ENCODE measurements at places on chromosomes 3 and 15.

GRCh38 chr3:42176242-42177034, 85.3 kb downstream of the TRAK1 start:
- no peak for DNase-seq

DNA sequence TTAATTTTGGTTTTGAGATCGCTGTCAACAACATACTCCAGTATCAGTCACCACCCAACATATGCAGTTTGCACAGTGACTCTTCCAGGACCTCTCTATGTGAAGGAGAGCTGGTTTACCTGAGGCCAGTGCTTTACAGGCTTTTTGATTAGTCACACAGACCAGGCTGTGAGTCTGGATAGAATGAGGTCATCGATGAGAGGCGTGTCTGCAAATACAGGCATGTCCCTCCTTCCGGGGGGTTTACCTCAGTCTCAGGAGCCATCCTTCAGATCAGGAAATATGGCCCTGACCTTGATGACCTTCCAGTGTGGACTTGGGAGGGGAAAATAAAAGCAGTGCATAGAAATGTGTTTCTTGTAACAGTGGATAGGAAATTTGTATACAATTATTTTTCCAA, 46.9 kb downstream of the KBTBD12 start:
- DNase-seq = no peak

- no peak for DNase-seq
These were observed 18.6 kb downstream of the MAP3K13 start for GRCh38 chr3:185381320-185382058.

DNA sequence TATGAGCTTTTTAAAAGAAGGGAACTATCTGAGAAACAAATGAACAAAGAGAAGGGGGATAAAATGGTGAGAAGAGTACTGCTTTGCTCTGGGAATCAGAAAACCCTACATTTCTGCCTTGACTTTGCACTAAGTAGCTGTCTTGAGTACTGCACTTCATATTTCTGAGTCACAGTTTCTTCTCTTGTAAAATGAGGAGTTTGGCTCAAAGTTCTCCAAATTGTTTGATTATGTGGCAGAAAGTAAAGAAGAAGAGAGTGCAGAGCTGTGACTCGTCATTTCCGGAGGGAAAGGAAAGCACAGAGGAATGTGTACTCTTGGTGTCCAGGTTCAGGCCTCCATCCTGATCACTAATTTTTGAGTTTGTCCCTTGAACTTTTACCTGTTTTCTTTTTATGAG, 54.7 kb downstream of the TP63 start:
- DNase-seq = no peak

- no peak for DNase-seq
These were observed 7.2 kb upstream of the DYNC1LI1 start for GRCh38 chr3:32577581-32578556.

- no peak for DNase-seq
These were observed 700.9 kb upstream of the NR2F2 start for GRCh38 chr15:95629503-95630168.

- DNase-seq = no peak
These were observed 59.4 kb upstream of the VGLL4 start for GRCh38 chr3:11703146-11703545.

DNA sequence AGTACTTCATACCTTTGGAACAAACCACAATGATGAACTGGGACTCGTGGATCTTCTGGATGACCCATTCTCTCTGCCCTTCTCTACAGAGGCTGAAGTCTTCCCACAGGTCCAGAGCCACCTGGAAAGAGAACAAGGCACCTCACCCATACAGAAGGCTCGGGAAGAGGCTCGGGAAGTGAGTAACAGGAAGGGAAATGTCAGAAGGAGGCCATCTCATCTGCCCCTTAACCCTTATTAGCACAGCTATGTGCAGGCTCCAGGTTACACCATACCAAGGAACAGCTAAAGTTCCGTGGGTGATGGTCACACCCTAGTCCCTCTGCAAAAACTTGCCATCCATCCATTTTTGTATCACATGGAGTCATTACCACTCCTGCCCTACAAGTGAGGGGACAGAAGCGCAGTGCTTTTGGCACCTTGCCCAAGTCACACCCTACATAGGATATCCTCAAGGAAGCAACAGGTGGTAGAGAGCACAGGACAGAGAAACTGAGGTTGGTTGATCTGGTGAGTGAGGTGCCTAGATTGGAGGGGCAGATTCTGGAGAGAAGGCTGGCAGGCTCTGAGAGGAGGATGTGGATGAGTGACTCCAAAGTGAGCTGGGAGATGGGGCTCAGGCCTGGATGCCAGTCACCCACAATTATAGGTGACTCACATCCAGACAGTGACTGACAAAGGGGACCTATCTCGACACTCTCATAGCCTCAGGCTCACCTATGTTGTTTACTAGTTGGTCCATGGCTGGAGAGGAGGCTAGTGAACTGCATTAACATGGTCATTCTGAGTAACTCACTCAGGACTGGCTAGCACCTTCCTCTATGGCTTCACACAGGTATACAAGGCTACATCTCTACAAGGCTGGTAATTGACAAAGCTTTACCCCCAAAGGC, 38.2 kb downstream of the SPATA12 start:
- no peak for DNase-seq

- DNase-seq = no peak
These were observed 624 bp downstream of the AKAP13 start for GRCh38 chr15:85380812-85381642.

- no peak for DNase-seq
These were observed 161.6 kb upstream of the ANKRD28 start for GRCh38 chr3:15959434-15959811.

GRCh38 chr3:124318656-124319055, 326.7 kb upstream of the ROPN1 start:
- DNase-seq = no peak

DNA sequence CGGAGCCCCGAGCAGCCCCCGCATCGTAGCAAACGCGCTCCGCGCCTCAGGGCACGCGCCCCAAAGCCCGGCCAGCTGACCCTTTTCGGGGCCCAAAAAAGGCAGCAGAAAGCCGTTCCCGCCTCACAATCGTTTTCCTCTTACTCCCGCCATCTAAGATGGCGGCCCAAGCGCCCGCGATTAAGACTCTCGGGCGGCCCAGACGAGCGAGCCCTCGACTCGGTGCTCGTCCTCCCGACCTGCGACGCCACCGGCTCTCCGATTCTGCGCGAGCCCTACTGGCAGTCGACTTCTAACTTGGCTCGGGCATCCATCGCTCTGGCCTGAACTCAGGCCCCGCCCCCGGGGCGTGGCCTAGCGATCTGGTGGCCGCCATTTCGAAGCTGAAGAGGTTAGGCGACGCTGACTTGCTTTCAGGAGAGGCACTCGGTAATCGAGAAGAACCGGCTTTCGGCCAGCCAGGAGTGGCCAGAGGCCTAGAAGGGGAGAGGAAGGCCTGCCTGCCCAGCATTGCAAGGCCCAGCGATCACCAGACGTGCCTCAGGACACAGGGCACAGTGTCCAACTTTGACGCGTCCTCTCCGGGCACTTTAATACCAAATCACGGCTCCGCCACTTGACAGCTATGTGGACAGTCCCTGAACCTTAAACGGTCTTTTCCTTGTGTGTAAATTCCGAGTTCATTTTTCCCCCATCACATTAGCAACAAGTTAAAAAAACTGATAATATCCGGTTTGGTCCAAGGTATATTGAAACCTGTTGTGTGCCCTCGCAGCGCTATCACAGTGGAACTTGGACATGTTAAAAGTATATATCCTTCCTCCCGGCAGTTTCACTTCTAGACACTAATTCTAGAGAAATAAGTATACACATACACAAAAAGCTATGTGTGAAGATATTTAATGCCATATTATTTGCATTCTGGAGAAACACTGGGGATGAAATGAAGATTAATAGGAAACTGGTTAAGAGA, at the start of gene RAF1:
Gene RAF1 (minus strand): TSS at position 182 of the 973 bp plus-strand sequence. CDS start 45,396 bp downstream, outside the sequence.
- peak; percentile 87 for DNase-seq

GRCh38 chr3:27596921-27597320, 112.7 kb upstream of the SLC4A7 start:
- no peak for DNase-seq

DNA sequence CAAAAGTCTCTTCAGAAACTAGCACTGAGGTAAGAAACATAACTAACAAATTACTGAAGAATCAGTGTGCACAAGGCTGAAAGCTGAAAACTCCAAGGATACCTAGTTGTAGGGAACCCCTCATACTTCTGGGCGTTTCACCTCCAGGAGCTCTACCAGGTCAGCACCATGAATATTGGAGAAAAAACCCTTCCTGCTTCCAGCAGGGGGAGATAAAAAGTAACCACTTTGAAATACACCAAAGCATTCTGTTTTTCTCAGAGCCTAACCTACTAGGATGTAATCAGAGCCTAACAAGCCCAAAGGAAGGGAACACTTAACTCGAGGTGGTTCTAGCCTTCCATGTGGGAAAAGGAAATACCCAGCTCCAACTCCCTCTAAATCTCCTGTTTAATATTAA, 175.8 kb upstream of the MME start:
- DNase-seq = no peak

DNA sequence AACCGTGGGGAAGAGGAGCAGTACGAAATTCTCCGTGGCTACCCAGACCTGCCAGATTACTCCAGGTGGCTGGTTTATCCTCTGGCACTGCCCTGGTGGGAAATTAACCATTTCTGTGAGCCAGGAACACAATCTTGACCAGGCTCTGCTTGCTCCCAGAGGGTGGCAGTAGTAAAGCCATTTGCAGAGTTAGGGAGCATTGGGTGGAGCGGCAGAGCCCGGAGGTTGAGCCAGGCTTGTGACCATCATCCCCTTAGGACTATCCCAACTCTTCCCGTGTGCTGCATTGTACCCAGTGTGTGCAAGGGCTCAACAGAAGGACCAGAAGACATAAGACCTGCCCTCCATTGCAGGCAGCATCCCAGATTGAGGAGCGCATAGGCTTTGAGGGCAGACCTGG, 5.3 kb downstream of the KNG1 start:
- no peak for DNase-seq

- no peak for DNase-seq
These were observed 88.7 kb upstream of the C15orf39 start for GRCh38 chr15:75112848-75113492.

DNA sequence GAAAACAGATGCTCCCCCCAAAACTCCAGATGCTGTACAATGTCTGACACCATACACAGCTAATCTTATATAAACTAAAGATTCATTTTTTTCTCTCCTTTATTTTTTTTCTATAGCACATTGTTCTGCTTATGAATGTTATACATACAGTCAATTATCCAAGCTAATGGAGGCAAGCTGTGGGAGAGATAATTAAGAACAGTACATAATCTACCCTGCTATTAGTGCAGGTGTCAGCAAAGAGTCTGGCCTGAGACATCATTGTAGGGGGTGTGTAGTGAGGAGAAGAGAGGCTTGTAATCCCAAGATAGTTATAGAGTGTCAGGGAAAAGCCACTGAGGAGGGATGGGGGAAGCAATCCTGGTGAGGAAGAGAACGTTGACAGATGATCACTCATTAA, 25.4 kb upstream of the CHMP2B start:
- no peak for DNase-seq

GRCh38 chr3:111684640-111685039, 89.5 kb upstream of the ZBED2 start:
- no peak for DNase-seq

- DNase-seq = no peak
These were observed 2.6 kb upstream of the GBE1 start for GRCh38 chr3:81764002-81764401.

GRCh38 chr3:62355703-62356102, 17.6 kb downstream of the FEZF2 start:
- DNase-seq = no peak

DNA sequence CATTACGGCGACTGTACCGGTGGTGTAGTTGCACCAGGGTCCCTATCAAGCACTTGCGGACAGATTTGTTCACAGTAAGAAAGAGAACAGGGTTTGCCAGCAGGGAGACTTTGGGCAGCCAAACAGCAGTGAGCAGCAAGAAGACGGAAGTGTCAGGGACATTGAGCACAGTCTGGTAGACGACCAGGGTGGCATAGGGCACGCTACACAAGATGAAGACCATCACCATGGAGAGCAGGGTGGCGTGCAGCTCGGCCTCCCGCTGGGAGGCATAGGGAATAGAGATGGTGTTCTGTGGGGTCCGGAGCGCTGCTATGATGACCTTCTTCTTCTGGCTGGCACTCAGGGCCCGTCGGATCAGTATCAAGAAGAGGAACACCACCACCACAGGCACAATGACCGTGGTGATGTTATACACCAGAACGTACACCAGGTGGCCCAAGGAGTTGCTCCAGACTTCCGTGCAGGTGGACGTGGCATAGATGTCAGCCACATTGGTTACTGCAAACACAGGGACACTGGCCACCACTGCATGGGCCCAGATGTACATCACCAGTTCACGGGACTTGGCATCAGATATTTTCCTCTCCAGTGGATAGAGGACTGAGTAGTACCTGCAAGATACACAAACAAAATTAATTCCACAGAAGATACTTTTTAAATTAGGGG, 19.1 kb upstream of the FSIP1 start:
- DNase-seq = no peak

GRCh38 chr15:39300451-39301153, 280.3 kb upstream of the THBS1 start:
- DNase-seq = no peak

All from NCI-H1105 (cell line).